ENCODE measurements at places on chromosomes 5 and 9.

GRCh38 chr9:2697492-2697891 lies 19.8 kb upstream of the KCNV2 start:
- no peak for DNase-seq

DNA sequence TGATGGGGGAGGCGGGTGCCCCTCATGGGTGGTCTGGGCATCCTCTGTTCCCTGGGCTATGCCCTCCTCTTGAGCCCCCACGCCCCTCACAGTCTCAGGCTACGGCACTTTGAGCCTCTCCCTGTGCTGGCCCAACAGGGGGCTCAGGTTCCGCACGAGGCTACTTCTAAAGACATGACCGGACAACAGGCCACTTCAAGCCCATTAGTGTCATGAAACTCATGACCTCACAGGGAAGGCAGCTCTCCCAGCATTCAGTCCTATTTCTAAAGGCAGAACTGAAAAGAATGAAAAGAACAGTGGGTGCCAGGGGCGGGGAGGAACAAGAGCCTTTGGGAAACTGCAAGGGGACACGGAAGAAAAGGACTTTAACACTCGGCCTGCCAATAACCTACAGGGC lies 45.0 kb downstream of the COL23A1 start:
- DNase-seq = no peak

DNA sequence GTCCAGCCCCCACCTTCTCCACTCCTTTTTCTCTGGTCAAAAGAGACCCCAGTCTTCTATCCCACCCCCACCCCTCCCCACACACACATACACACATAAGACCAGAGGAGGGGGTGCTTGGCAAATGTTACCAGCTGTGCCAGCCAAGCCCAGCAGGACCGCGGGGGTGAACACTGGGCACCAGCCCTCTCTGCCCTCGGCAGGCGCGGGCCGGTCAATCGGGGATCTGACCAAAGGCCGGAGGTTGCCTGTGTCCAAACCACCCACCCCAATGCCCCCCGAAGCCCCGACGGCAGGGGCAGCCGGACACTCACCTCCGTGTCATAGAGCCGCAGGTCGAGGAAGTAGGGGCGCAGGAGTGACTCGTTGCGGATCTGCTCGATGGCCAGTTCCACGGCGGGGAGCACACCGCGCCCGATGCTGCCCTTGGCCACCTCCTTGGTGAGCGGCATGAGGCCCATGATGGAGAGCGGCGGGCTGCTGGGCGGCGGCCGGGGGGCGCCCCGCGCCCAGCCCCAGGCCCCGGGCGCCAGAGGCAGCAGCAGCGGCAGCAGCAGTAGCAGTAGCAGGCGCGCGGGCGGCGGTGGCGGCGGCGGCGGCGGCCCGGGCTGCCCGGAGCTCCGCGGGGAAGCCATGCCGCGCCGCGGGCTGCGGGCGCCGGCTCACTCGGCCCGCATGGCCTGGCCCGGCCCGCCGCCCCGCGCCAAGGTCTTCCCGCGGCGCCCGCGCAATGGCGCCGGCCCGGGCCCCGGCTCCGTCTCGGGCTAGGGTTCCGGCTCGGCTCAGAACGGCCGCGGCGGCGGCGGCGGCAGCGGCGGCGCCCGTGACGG lies 417 bp downstream of the GABBR2 start:
- no peak for DNase-seq

DNA sequence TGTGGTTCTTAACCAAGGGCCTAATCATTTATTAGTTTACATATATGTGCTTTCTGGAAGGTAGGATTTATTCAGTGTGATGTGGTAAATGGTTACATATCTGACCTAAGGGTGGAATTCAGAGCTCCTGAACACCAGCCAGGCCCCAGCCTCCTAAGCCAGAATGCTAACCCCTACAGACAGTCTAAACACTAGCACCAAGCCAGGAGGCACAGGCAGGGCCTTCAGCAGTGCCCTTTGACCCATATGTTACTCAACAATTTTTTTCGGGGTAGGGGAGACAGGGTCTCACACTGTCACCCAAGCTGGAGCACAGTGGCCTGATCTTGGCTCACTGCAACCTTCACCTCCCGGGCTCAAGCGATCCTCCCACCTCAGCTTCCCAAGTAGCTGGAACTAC lies 40.3 kb downstream of the PRKACG start:
- no peak for DNase-seq

- no peak for DNase-seq
Measured at GRCh38 chr9:16418721-16419120, 451.7 kb downstream of the BNC2 start.

GRCh38 chr9:120403543-120403856 lies 176.5 kb downstream of the CDK5RAP2 start:
- DNase-seq = no peak

DNA sequence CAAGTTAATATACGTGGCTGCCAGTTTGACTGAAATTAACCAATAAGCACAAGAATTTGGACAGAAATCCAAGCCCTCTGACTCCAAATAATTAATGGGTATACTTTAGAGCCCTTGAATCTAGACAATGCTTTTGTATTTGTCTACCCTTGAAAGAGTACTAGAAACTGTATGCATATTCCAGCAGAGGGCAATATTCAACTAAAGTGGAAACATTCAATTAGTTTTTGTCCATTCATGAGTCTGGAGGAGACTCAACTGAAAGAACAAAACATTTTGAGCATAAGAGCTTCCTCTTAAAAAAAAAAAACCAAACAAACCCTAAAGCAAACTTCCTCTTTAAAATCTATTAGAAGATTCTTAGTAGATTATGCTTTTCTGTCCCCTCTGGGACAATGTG lies 157.8 kb downstream of the ARHGEF28 start:
- DNase-seq = no peak

GRCh38 chr9:83304686-83305085 lies 233.5 kb downstream of the FRMD3 start:
- no peak for DNase-seq

GRCh38 chr5:91343916-91344315 lies 39.2 kb downstream of the ARRDC3 start:
- DNase-seq = no peak

DNA sequence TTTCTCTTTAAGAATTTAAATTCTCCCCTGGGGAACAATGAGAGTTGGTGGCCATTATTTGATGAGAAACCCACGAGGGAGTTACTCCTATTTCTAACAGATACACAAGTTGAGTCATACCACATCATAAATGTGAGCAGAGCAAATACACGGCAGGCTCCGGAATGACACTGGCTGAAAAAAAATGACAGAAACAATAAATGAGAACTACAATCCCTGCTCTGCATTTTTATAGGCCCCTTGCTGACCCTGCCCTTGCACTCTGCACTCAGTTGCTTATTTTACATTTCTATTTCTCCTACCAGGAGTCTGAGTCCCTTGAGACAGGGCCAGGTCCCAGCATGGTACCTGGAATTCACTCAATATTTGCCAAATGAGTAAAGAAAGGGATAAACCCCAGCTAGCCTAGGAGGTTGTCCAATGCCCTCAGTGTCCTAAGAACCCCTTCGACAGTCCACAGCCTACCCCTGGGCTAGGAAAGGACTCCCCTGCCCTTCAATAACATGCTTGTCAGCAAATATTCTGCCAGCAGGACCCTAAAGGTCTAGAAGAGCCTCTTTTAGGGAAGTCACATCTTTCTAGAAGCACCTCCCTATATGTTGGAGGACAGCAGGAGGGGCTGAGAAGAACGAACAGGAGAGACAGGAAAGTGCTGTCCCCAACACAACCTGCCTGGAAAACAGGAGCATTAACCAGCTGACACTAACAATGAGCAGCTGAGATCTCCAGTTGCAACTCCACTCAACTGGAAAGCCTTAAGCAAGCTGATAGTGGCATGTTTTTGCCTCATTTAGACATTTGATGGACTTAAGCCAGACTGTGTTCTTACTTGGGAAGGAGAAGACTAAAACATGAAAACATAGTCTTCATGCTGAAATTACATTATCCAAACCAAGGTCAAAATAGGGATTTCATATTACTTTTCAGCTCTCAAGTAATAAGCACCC lies 191.2 kb downstream of the ACTL7B start:
- DNase-seq = no peak

- no peak for DNase-seq
Measured at GRCh38 chr9:128385496-128386460, 14.6 kb downstream of the URM1 start.

DNA sequence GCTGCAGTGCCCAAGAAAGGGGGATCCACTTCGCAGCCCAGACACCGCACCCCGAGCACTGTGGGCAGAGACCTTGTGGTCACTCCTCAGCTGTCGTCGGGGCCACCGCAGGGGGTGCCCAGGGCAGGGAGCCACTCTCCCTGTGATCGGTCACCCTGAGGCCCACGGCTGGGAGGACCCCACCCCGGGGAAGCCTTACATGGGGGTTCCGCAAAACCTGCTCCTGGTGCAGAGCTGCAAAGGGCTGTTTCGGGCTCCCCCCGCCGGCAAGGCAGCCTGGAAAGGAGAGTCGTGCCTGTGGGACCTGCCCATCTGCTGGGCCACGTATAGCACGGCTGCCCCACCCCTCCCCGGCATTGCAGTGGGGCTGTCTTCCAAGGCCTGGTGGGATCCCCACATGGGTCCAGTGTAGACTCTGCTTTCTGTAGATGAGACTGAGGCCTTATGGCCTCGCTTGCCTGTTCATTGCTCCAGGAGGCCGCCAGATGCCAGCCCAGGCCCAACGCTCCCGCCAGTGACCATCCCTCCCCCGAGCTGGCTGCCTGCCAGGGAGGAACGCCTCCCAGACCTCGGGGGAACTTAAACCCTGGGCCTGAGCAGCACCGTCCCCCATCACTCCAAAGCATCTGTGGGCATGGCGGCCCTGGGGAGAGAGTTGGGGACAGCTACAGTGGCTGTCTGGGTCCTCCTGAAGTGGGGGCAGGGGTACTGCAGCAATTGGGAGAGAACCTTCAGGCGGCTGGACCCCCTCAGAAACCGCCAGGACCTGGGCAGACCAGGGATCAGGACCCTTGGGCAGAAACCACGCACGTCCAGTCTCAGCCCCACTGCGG lies 1.6 kb upstream of the DNLZ start:
- DNase-seq = no peak

GRCh38 chr5:139904816-139905661 lies 109.4 kb downstream of the PSD2 start:
- no peak for DNase-seq

DNA sequence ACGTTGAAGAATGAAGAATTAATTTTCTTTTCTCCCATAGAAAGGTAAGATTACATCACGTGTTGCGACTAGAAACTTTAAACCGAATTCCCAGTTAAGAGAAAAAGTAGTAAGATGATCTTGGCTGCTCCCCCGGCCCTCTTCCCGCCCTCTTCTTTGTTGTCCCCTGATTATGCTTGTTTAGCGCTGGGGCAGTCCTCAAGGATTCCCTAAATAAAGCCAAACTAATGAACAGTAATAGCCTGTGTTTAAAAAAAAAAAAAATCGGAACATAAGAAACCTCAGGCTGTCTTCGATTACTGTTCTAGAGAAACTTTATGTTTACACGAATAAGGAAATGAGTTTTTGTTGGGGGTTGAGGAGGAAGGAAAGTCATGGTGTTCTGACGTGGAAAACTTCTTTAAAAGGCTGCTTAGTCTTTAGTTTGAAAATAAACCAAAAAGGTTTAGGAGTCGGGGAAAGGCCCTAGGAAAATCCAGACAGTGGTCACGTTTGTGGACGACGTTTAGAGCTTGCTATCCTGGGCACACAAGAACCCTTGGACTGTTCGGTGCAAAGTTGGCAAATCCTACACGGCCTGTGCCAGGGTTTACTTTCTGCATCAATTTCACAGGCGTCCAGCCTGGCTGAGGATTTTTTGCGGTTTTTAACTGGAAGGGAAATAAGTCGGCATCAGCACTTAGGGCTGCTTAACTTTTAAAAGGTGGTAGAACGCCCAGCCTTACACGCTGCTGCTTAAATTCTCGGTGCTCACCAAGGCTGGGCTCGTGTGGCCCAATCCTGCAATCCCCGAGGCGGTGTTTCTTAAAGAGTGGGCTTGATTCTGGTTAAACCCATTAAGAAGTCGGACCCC lies 1.1 kb upstream of the MAT2B start:
- DNase-seq = peak; percentile 61

DNA sequence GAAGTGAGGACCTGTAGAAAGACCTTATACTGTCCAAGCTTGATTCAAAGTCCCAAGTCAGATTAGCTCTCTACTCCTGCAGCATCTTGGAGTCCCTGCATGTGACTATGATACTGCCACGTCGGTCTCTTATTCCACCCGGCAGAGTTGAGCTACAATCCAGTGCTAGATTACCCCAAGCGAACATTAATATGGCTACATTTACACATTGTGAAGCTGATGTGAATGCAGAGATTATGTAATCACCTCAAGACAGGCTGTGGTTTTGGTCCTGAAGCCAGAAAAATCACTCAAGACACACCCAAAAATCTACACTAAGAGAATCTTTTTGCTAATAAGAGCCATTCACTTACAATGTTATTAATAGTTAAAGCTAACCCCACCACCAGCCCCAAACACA lies 116.7 kb downstream of the GNA14 start:
- no peak for DNase-seq

- DNase-seq = no peak
Measured at GRCh38 chr5:12242950-12243888, 339.0 kb upstream of the CTNND2 start.

GRCh38 chr5:155753943-155754581 lies 572.9 kb upstream of the SGCD start:
- DNase-seq = no peak

GRCh38 chr5:78979909-78980308 lies 5.2 kb downstream of the ARSB start:
- DNase-seq = no peak

GRCh38 chr9:92608909-92609445 lies 61.0 kb downstream of the IPPK start:
- DNase-seq = peak; percentile 82

DNA sequence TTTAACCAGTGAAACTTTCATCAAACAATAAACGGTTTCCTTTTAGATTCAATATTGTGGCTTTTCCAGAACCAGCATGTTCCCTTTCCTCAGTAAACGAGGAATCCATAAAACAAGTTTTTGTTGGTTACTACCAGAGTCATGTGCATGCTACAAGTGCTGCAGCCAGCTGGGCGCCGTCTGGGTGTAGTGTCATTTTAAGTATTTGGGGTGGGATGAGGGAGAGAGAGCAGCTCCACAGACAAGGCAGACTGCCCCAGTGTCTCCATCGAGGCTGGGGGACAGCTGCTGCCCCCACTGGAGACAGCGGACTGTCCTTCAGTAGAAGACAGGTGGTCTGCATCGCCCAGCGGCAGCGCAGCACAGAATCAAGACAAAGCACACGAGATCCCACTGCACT lies 17.3 kb downstream of the ARPC5L start:
- DNase-seq = no peak

- no peak for DNase-seq
Measured at GRCh38 chr9:80664327-80665210, 1024.8 kb downstream of the TLE1 start.

DNA sequence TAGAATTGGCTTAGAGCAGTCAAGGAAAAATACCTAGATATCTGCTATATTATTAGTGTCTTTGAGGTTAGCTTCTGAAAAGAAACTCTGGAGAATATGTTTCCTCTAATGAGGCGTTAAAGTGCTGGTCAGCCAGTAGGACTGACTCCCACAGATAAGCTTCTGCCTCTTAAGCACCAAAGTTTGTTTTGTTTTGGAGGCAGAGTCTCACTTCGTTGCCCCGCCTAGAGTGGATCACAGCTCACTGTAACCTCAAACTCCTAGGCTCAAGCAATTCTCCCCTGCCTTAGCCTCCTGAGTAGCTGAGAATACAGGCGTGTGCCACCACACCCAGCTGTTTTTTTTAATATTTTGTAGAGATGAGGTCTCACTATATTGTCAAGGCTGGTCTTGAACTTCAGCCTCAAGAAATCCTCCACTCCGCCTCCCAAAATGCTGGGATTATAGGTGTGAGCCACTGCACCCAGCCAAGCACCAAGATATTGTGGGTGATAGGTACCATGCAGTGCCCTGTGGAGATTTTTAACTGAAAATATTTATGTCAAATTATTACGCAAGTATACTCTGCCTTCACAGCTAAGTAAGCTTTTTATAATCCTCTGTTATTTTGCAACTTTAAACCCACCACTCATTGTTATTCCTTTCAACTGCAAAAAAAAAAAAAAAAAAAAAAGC lies 24.7 kb upstream of the TMEM171 start:
- DNase-seq = no peak
